ENCODE measurements at places on chromosomes 12 and 14.

DNA sequence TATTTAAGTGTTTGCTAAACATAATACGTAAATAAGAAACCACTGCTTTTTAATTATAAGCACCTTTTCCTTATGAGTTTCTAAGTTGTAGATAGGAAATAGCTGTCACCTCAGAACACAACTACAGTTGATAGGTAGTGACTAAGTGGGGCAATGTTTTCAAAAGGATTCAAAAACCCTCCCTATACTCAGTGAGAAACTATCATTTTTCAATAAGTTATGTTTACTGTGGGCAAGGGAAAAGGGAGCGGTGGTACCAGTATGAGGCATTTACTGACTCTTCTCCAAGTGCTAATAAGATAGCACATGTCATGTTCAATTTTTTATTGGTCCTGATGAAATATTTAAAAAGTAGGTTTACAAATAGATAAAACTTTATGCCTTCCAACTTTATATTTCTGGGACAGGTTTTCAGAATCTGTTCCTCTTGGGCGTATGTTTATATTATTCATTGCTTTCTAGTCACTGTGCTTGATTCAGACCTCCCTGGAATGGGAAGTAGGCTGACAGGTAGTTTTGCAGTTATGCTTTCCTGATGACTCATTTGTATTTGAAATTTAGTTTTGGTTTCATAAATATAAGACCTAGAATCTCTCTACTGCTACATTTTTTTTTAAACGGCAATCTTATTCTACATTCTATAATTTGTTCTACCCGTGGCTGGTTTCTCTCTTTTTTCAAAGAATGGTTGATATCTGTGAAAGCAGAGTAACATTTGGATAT is 153.1 kb downstream of the TMEM117 start:
- DNase-seq = no peak

DNA sequence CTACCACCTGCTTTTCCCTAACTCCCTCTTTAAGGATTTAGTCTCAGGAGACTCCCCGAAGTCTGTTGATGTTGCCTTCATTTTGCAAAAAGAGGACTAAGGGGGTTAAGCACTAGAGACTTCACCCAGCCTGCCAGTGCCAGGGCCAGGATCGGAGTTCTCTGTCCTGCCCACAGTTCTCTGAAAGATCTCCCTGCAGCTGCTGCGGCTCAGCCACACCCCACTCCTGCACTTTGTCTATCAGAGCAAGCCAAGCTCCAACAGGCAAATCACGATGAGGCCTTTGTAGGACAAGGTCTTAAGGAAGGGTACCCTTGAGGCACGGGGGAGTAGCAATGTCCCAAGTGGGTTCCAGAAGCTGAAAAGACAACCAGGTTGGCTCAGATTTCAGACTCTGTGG is 148.8 kb upstream of the EGLN3 start:
- DNase-seq = no peak

- no peak for DNase-seq
These were observed 326.8 kb downstream of the ALG10 start for GRCh38 chr12:34348836-34349672.

DNA sequence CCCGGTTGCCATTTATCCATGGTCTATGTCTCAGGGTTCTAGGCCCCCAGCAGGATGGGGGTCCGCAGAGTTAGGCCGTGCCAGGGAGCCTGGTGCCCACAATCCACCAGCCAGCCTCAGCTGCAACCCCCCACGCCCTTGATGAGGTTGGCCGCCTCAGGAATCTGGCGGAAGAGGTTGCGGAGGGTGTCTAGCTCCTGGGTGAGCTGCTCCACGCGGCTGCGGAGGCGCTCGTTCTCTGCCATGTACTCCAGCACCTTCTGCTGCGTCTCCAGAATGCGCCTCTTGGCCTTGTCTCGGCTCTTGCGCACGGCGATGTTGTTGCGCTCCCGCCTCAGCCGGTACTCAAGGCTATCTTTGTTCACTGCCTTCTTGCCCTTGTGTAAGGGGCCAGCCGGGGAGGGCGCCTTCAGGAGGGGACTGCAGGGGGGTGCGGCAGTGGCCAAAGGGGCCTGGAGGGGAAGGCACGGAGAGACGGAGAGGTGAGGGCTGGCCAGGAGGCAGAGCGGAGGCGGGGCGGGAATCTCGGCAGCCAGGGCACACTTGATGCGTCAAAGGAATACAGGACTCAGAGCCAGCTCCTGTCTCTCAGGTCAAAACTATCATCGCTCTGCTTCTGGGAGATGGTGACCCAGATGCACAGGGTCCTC is 1.6 kb downstream of the CEBPE start:
- DNase-seq = no peak

DNA sequence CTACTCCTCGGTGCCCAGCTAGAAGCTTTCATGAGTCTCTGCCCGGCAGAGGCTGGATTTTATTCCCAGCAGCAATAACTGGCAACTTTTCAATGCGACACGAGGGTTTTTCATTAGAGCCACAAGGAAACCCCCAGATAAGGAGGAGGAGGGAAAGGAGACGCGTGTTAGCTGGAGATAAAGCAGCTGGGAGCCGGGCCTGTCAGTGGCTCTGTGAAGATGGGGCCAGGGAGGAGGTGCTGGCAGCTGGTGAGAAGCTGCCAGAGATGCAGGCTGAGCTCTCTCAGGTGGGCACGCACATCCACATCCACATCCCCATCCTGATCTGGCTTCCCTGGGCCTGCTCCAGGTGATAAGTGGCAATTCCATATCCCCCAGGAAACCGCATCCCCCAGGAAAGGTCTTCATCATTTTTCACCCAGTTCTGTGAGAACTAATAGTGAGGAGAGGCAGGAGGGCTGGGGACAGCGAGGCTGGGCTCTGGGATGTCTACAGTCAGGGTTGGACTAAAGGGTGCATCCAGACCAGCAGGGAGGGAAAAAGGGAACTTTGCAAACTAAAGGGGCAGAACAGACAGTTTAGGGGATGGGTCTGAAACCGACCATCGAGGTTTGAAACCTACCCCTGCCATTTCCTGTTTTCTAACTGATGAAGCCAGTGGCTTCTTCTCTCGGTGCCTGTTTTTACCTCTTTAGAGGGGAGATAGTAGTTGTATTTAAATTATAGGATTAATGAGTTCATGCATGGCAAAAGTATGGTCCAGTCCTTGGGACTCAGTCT is 413.2 kb downstream of the DPF3 start:
- no peak for DNase-seq

GRCh38 chr12:65465766-65466547 is 187.5 kb downstream of the MSRB3 start:
- DNase-seq = no peak

DNA sequence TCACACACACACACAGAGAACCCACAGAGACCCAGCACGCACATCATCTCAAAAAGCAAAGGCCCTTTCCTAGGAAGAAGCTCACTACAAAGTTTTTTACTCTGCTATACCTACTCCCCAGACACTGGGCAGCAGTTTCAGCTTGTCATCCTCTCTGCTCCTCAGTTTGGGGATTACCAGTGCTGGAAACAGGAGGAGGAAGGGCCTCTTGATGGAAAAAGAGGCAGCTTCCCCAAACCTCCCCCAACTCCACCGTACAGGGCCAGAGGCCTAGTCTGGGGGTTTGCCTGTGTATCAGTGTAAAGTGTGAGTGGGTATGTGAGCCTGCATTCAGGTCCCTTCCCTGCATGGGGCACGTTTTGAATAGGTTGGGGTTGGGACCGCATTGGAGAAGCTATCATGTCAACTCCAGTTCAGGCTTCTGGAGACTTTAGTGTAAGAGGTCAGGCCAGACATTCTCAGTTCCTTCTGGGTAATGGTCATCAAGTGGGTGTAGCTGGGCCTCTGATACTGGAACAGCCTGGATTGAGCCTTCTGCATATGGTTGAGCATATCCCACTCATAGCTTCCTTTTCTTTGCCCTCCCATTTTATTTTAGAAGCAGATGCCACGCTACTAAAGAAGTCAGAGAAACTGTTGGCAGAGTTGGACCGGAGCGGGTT is 1.2 kb downstream of the REM2 start:
- DNase-seq = no peak

GRCh38 chr12:101582937-101583336 is 11.8 kb upstream of the MYBPC1 start:
- no peak for DNase-seq

GRCh38 chr12:51959211-51959610 is 7.7 kb downstream of the ACVR1B start:
- peak; percentile 58 for DNase-seq

DNA sequence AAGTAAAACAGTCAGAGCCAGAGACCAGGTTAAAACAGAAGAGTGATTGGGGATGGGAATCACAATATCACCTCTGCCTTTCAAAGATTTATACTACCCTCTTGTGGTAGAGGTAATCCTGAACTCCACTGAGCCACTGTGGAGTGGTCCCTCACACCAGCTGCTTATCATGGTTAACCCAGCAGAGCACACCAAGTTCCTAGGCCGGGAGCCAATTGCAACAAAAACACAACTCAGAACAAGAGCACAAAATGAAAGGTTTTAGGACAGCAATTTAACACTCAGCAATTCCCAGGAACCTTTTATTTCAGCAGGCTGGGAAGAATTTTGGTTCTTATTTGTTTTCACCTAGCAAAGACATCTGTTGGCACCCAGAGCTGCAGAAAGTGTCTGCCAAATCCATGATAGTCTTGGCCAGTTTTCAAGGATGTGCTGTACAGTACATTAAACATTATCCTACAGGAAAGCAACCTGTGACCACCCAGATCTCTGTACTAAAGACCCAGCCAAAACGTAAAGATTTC is 220.5 kb upstream of the ATXN7L3B start:
- peak; percentile 27 for DNase-seq

- DNase-seq = no peak
These were observed 69.4 kb upstream of the PRIMA1 start for GRCh38 chr14:93857500-93858283.

DNA sequence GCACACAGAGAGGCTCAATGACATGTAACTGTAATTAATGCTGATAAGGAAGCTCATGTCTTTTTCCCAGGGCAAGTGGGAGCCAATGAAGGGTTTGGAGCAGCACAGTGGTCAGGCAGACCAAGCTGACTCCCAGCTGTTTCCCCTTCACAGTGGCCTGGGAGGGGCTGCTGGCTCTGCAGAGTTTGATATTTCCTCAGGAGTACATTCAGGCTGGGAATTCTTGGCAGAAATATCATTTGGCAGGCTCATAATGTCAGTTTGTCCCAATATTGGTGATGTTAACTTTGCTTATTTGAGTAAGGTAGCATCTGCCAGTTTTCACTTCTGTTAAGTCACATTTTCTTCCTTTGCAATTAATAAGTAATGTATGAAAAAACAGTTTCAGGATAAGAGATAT is 247.0 kb downstream of the EMP1 start:
- DNase-seq = no peak

GRCh38 chr12:13039328-13039956 is 4.7 kb upstream of the FAM234B start:
- no peak for DNase-seq

DNA sequence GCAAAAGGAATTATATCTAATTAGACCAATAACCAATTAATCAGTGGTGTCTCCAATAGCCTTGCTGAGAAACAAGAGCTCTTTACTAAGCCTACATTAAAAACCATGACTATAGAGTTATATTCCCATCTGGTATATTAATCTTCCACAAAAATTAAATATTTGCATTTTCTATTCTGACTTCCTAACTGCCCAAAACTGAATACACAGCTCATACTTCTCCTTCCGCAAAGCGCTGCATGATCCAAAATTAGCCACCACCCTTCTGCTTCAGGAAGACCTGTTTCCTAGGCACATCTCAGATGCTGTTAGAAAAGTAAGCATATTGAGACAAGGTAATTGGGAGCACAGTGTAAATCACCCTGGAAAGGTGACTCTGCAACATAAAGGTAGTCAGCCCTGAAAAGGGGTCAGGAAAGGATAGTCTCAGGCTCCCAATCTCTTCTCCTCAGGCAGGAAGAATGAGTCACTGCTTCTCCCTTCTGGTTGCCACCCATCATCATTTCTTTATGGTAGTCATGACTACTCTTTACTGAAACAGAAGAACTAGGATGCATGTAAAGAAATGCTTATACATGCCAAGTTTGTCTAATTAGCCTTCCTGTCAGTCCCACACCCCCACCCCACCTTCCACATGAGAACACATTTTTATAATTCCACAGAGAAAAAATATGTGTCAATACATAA is 54.3 kb downstream of the PLCZ1 start:
- DNase-seq = peak; percentile 23

GRCh38 chr12:41681898-41682297 is 462.8 kb downstream of the GXYLT1 start:
- DNase-seq = no peak

DNA sequence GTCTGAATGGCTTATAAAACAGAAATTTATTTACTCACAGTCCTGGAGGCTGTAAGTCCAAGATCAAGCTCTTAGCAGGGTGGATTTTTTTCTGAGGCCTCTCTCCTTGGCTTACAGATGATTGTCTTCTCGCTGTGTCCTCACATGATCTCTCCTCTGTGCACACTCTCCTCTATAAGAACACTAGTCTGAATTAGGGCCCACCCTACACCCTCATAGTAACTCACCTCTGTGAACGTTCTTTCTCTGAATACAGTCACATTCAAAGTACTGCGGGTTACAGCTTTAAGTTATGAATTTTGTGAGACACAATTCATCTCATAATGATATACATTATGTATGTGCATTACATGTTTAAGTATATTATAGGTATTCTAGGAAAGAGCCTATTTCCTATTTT is 135.7 kb upstream of the ATXN7L3B start:
- DNase-seq = no peak
